Smooth muscle cell of the pulmonary artery (primary cell): ENCODE measurements at places on chromosomes 1 and 21. TPM values are rescaled to one million over a fixed set of nuclear protein-coding genes. Genes with fewer than 3 reads are reported as not detected.

Gene COL11A1
- total RNA-seq: 1.2 and 2.5 TPM in 2 replicates

Gene KRTAP11-1
- total RNA-seq: not detected in 2 replicates

Gene SLC9C2
- 0.03 TPM in 1 of 2 replicates, not detected in the other for total RNA-seq

Gene SMIM12
- total RNA-seq: 23.3 and 29.7 TPM in 2 replicates

Gene FCRL2
- total RNA-seq: not detected in 2 replicates

Gene CD1E
- not detected in 2 replicates for total RNA-seq

Gene S1PR1
- 3.7 and 9.1 TPM in 2 replicates for total RNA-seq

Gene MMP23B
- 3.8 and 8.2 TPM in 2 replicates for total RNA-seq

Gene GCSAML
- 0.13 TPM in 1 of 2 replicates, not detected in the other for total RNA-seq

Gene C1orf159
- 4.6 and 6.6 TPM in 2 replicates for total RNA-seq

Gene VCAM1
- 4.2 and 20.7 TPM in 2 replicates for total RNA-seq

Gene ANKRD34A
- 0.98 and 1.2 TPM in 2 replicates for total RNA-seq

Gene PCP4L1
- 0.26 TPM in 1 of 2 replicates, not detected in the other for total RNA-seq

Gene SPATA21
- not detected in 2 replicates for total RNA-seq
